ENCODE measurements at places on chromosomes 1 and 21.

GRCh38 chr1:84062496-84062895 lies 63.6 kb upstream of the TTLL7 start:
- DNase-seq: no peak

- no peak for DNase-seq
These were observed 12.5 kb downstream of the PDXK start for GRCh38 chr21:43731476-43731875.

DNA sequence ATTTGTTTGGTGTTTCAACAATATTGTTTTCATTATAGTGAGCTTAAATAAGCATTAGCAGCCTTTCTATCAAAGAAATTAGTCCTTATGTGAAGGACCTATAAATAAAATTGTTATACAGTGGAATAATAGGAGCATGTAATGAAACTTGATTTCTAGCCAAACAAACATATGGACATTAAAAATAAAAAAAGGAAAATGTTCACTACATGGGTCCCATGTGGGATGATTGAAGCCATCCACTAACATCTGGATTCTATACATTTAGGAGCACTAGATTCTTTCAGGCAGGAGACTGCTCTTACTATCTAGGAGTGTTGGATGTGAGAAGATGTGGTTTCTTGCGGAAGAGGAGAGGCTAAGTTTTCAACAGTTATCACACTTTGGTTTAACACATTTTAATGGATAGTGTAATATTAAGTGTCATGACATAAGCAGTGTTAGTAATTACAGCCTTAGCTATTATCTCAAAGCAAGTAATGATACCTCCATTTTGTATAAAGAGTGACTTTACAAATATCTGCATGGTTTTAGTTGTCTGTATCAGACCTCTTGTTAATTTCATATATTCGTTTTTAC lies 62.3 kb downstream of the LYPLAL1 start:
- DNase-seq: no peak

- DNase-seq: peak; percentile 48
These were observed 6.1 kb downstream of the ADAMTS4 start for GRCh38 chr1:161192476-161193465.

DNA sequence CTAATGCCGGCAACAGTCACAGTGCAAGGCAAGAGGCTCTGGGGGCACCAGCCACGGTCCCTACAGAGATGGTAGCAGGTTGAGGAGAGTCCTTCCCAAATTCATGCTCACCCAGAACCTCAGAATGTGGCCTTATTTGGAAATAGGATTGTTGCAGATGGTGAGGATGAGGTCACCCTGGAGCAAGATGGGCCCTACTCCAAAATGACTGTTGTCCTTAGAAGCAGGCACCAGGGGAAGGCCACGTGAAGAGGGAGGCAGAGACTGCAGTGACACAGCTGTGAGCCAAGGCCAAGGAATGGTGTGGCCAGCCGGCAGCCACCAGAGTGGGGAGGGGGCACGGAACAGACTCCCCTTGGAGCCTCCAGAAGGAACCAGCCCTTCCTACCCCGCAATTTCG lies 70.8 kb upstream of the CLDN14 start:
- DNase-seq: no peak

DNA sequence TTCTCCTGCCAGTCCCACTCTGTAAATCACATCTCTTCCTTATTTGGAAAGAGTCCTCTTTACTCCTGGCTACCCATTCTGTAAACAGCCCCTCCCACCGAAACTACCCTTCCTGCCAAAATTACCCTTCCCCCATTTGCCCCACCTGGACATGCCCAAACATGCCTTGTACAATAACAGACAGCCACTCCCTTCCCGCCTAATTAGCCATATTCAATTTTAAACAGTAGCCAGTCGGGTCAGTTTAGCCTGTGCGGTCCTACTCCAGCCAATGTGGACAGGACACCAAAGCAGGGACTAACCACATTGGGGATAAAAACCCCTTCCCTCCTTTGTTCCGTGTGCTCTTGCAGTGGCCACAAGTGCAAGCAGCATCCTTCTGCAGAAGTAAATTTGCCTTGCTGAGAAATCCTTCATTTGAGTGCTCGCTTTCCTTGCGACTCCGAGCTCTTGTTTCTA lies 56.3 kb upstream of the MAP10 start:
- DNase-seq: no peak

GRCh38 chr1:3778590-3779264 lies 6.2 kb downstream of the SMIM1 start:
- DNase-seq: no peak
